ENCODE measurements at places on chromosomes 6 and 20. TPM values are rescaled to one million over a fixed set of nuclear protein-coding genes. Genes with fewer than 3 reads are reported as not detected.

DNA sequence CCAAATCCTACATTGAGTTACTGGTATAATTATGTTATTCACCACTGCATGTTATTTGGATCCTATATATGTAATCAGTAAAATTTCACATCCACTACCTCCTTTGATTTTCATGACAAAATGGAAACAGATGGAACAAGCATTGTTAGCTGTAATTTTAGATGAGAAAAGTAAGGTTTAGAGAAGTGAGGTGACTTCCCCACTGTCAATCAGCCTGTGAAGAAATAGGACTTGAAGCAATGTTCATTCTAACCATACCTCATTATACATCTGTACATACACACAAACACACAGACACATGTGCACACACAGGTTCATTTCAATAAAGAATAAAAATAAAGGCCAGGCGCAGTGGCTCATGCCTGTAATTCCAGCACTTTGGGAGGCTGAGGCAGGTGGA, 23.7 kb upstream of the QKI start:
- no peak overlapping the region for H3K27ac ChIP-seq
- H3K27me3 ChIP-seq: peaks cover 16% of the 10 kb centered on the region
- no peaks in the 10 kb centered on the region for H3K4me1 ChIP-seq
- DNase-seq: no peak

GRCh38 chr20:42118409-42119125, 500.4 kb upstream of the CHD6 start:
- no peaks in the 10 kb centered on the region for H3K4me1 ChIP-seq
- no peak overlapping the region for H3K4me3 ChIP-seq
- no peaks in the 10 kb centered on the region for H3K27me3 ChIP-seq

ZNF831 gene
- total RNA-seq: 25.3 TPM

DNA sequence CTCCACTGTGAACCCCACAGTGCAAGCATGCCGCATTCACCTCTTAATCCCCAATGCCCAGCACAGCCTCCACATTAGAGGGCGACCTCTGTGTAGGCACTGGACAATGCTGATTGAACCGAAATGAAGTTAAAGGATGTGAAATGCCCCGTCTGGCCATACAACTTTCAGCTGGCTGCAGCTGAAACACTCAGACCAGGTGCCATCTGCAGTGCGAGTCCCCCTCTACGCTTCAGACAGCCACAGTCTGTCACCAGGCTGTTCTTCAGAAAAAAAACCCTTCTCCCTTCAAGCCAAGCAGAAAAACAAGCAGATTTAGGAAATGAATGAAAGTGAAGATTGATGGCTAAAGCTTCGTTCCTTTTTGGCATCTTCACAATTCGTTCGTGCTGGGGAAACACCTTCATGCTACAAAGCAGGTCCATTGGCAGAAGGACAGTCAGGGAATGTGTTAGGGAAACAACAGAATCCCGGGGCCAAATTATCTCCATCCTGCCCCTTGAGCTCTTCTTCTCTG, 44.7 kb downstream of the TNFAIP3 start:
- H3K4me3 ChIP-seq: no peak overlapping the region
- H3K4me1 ChIP-seq: no peaks in the 10 kb centered on the region
- no peak for DNase-seq
- no peak overlapping the region for H3K27ac ChIP-seq
- no peaks in the 10 kb centered on the region for H3K27me3 ChIP-seq

DNA sequence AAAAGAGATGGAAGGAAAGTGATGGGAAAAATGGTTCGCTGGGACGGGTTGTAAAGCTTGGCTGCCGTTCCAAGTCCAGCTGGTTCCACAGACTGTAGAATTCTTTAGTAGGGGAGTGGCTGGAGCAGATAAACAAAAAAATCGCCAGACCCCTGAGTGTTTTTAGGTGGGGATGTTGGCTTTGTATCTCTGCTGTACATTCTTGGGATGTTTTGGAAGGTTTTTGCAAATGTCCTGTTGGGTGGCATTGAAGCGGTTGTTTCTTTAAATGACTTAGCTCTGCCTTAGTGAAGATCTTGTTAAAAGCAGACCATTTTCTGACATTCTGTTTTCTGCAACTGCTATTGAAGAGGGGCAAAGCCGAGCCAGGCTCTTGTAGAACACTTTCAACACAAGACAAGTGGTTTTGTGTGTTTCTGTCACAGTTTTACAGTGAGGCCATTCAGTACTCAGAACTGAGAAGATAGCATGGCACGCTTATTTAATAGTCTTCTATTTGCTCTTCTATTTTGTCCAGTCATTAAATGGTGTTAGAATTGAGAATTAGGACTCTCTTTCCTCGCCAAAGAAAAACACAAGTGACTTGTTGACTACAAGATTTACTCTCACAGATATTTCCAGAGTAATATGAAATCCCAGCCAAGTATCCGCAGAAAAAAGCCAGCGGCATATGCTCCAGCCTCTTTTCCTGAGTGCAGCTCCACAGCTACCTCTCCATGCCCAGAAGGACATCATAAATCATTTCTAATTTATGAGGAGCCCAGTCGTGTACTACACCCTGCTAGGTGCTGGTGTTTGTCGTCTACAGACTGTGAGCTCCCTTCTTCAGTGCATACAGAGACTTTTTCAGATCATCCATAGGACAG, 65.8 kb downstream of the PHACTR2 start:
- no peak for DNase-seq
- H3K4me1 ChIP-seq: peaks cover 2% of the 10 kb centered on the region
- H3K27me3 ChIP-seq: no peaks in the 10 kb centered on the region
- no peak overlapping the region for H3K27ac ChIP-seq

DSP gene
- 1.0 TPM for total RNA-seq

DNA sequence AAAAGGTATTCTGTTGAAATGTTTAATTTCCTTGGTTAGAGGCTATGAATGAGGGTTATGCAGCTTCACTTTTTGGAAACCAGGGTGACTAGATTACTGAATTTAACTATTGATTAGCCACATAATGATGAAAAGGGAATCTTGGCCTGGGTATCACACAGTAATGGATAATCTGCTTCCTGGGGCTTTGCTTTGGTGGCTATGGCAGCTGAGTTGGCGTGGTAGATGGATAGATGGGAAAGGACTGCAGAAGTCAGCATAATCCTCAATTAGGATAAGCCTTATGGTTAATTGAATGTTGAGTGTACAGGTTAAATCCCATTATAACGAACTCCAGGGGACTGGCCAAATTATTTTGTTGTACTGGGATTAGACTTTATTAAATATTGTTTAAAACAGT, 5.2 kb downstream of the NCOA3 start:
- no peak overlapping the region for H3K27ac ChIP-seq
- no peaks in the 10 kb centered on the region for H3K36me3 ChIP-seq
- H3K4me3 ChIP-seq: no peak overlapping the region
- no peak for DNase-seq
- no peaks in the 10 kb centered on the region for H3K27me3 ChIP-seq

GRCh38 chr20:34343458-34344211, 19.4 kb upstream of the ITCH start:
- H3K27ac ChIP-seq: no peak overlapping the region
- no peaks in the 10 kb centered on the region for H3K27me3 ChIP-seq
- H3K4me1 ChIP-seq: peaks cover 10% of the 10 kb centered on the region
- H3K36me3 ChIP-seq: no peaks in the 10 kb centered on the region
- no peak overlapping the region for H3K4me3 ChIP-seq

- H3K27ac ChIP-seq: no peak overlapping the region
- H3K36me3 ChIP-seq: no peaks in the 10 kb centered on the region
- no peak for DNase-seq
- H3K4me1 ChIP-seq: no peaks in the 10 kb centered on the region
Observed at GRCh38 chr6:122953766-122954165, 42.3 kb upstream of the CLVS2 start.

DNA sequence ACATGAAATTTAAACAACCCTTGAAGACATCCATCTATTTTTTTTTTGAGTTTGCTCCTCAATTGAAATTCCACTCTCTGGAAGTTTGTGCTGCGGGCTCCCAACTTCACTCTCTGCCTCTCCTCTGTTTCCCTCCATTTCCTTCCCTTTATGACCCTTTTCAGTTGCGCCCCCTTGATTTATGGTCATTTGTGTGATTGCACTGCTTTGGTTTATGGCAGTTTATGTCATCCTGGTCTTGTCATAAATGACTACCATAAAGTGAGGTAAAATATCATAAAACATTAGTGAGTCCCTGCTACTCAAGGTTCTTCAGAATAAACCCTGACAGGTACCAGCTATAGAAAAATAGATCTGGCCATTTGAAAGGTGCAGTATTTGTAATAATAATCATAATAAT, 348.3 kb upstream of the ZFP64 start:
- no peaks in the 10 kb centered on the region for H3K4me1 ChIP-seq
- no peak overlapping the region for H3K27ac ChIP-seq
- H3K27me3 ChIP-seq: no peaks in the 10 kb centered on the region
- no peak for DNase-seq

DNA sequence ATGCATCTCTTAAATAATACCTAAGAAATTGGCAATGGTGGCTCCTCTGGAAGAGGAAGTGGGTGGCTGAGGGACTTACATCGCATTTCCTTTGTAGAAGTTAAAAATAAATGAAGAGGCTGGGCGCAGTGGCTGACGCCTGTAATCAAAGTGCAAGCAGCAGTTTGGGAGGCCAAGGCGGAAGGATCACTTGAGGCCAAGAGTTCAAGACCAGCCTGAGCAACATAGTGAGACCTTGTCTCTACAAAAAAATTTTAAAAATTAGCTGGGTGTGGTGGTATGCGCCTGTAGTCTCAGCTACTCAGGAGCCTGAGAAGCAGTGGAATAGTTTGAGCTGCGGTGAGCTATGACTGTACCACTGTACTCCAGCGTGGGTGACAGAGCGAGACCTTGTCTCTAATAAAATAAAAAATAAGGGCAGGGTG, 12.2 kb upstream of the NCOA3 start:
- H3K4me3 ChIP-seq: no peak overlapping the region
- H3K27me3 ChIP-seq: no peaks in the 10 kb centered on the region
- peaks cover 21% of the 10 kb centered on the region for H3K4me1 ChIP-seq
- H3K36me3 ChIP-seq: no peaks in the 10 kb centered on the region

- H3K4me3 ChIP-seq: peak overlapping the region; percentile 67
- peak; percentile 37 for DNase-seq
- no peaks in the 10 kb centered on the region for H3K27me3 ChIP-seq
- peaks cover 4% of the 10 kb centered on the region for H3K4me1 ChIP-seq
- H3K36me3 ChIP-seq: no peaks in the 10 kb centered on the region
Observed at GRCh38 chr20:45833883-45834796, 541 bp downstream of the SNX21 start.

GRCh38 chr6:167932468-167933276, 64.8 kb upstream of the KIF25 start:
- H3K36me3 ChIP-seq: no peaks in the 10 kb centered on the region
- no peak overlapping the region for H3K27ac ChIP-seq
- H3K4me1 ChIP-seq: no peaks in the 10 kb centered on the region
- no peaks in the 10 kb centered on the region for H3K27me3 ChIP-seq
- no peak overlapping the region for H3K4me3 ChIP-seq

- no peaks in the 10 kb centered on the region for H3K4me1 ChIP-seq
- no peak overlapping the region for H3K4me3 ChIP-seq
- no peaks in the 10 kb centered on the region for H3K27me3 ChIP-seq
- DNase-seq: no peak
Observed at GRCh38 chr20:34615477-34615876, 57.0 kb downstream of the MAP1LC3A start.

DNA sequence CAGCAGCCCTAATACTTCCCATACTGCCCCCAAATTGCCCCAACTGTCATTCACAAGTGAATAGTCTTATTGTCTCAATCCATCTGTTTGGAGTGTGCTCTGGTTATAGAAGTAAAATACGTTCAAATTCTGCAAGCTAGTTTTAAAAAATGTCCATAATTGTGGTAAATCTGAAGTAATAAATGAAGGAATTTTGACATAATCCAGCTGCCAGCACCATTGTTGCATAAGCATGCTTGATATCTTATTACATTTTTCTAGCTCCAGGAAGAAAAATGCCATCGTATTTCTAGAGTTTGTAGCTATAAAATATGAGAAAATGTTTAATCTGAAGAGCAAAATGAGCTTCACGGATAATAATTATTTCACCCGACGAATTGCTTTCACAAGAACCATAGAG, 664.7 kb downstream of the RFPL4B start:
- H3K27me3 ChIP-seq: no peaks in the 10 kb centered on the region
- H3K4me3 ChIP-seq: no peak overlapping the region
- H3K27ac ChIP-seq: no peak overlapping the region
- no peaks in the 10 kb centered on the region for H3K36me3 ChIP-seq

MEP1A gene
- total RNA-seq: not detected

- DNase-seq: no peak
- peaks cover 54% of the 10 kb centered on the region for H3K4me1 ChIP-seq
- no peaks in the 10 kb centered on the region for H3K36me3 ChIP-seq
- H3K4me3 ChIP-seq: no peak overlapping the region
- H3K27me3 ChIP-seq: peaks cover 31% of the 10 kb centered on the region
- no peak overlapping the region for H3K27ac ChIP-seq
Observed at GRCh38 chr20:21104921-21105320, 1.2 kb downstream of the LINC00237 start.

- DNase-seq: no peak
- no peaks in the 10 kb centered on the region for H3K36me3 ChIP-seq
- H3K27ac ChIP-seq: no peak overlapping the region
- H3K4me1 ChIP-seq: no peaks in the 10 kb centered on the region
- H3K27me3 ChIP-seq: no peaks in the 10 kb centered on the region
- H3K4me3 ChIP-seq: no peak overlapping the region
Observed at GRCh38 chr20:14830899-14831298, 493.5 kb upstream of the FLRT3 start.

- no peak for DNase-seq
- H3K36me3 ChIP-seq: no peaks in the 10 kb centered on the region
- H3K27me3 ChIP-seq: peaks cover 18% of the 10 kb centered on the region
- no peak overlapping the region for H3K27ac ChIP-seq
Observed at GRCh38 chr20:57795342-57795697, 85.5 kb upstream of the PMEPA1 start.

SMIM13 gene
- 5.0 TPM for total RNA-seq

- H3K36me3 ChIP-seq: no peaks in the 10 kb centered on the region
- DNase-seq: no peak
Observed at GRCh38 chr6:15827496-15828255, 164.8 kb upstream of the DTNBP1 start.

VIP gene
- total RNA-seq: not detected

DNA sequence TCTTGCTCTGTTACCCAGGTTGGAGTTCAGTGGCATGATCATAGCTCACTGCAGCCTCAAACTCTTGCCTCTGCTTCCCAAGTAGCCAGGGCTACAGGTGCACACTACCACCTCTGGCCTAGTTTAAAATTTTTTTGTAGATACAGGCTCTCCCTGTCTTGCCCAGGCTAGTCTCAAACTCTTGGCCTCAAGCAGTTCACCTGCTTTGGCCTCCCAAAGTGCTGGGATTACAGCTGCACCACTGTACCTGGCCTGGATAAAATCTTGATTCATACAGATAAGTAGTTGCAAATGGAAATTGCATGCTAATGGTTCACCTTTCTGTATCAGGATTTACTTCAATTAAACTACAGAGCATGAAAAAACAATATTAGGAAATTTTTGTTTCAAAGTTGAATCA, 4.2 kb downstream of the CD2AP start:
- H3K27me3 ChIP-seq: no peaks in the 10 kb centered on the region
- H3K4me3 ChIP-seq: no peak overlapping the region
- no peaks in the 10 kb centered on the region for H3K36me3 ChIP-seq
- no peak for DNase-seq

TTBK1 gene
- 0.07 TPM for total RNA-seq

HLA-DRB1 gene
- 35.3 TPM for total RNA-seq
